Stimulated activated CD4-positive, alpha-beta T cell treated with anti-CD3 and anti-CD28 coated beads, Interleukin-15, amount 100 ng/mL, for 1 hour (primary cell): ENCODE measurements at places on chromosomes 4 and X.

GRCh38 chrX:85569686-85570085, 190.2 kb upstream of the POF1B start:
- no peak for DNase-seq

- no peak for DNase-seq
Observed at GRCh38 chr4:52102587-52102986, 51.5 kb downstream of the SPATA18 start.

GRCh38 chrX:36480441-36480990, 527.6 kb upstream of the FAM47C start:
- no peak for DNase-seq

GRCh38 chrX:23855569-23855968, 52.2 kb downstream of the APOO start:
- no peak for DNase-seq

DNA sequence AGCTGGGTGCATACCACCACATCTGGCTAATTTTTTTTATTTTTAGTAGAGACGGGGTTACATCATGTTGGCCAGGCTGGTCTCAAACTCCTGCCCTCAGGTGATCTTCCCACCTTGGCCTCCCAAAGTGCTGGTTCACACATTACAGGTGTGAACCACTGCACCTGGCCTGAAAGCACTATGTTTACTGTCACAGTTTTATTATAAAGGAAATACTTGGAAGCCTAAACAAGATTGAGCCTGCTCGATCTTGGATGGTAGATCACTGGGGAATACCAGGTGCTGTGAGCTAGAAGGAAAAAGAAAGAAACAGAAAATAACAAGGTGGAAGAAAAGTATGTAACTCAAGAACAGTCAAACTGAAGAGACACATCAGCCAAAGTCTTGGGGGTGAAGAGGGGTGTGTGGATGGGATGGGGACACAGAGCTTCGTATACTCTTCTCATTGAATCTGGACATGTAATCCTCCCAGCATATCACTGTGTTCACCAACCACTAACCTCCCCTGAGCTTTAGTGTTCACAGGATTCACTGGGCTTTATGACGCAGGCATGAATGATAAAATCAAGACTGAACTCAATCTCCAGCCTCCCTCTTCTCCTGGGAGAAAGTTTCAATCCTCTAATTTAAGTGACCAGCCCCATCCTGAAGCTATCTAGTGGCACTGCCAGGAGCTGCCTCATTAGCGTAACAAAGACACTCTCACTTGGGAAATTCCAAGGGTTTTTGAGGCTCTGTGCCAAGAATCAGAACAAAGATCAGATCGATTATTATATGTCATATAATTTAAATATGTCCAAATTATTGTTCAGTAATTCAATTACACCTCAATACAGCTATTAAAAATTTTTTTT, 40.9 kb downstream of the PDS5A start:
- DNase-seq, result no peak

DNA sequence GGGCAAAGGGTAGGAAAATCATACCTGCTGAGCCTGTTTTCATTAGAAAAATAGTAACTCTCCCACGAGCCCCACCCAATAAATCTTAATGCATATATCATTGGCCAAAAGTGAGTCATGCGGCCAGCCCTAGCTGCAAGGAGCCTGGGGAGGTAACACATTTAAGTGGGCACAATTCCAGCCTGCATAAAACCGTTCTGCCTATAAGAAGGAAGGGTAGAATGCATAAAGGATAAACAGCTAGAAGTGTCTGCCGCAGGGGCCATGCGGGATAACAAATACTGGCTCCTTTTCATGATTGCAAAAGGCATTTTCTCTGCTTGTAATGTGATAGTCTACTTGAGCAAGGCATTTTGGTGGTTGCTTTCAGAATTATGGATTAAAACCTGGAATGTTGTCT, 37.1 kb downstream of the EFHC2 start:
- no peak for DNase-seq

GRCh38 chr4:32706893-32707292, 1986.7 kb downstream of the PCDH7 start:
- no peak for DNase-seq

- DNase-seq, result no peak
Observed at GRCh38 chr4:177119021-177119471, 190.6 kb upstream of the NEIL3 start.

- no peak for DNase-seq
Observed at GRCh38 chrX:9501362-9501761, 36.5 kb downstream of the TBL1X start.

DNA sequence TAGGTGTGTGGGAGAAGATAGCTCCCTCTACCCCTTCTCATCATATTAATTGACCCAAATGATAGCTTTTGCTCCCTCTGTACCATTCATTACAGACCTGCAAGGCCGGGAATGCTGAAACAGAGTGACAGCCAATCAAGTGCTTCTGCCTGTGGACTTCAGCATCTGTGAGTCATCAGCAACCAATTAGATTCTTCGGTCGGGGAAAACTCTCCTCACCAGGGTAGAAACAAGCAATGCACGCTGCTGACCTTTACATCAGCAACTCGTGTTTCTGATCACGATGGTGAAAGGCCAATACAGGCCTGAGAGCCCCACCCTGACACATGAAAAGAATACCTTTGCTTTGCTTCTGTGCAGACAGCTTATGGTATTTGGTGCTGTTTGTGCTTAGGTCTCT, 347.2 kb upstream of the DDX53 start:
- DNase-seq, result no peak

- DNase-seq, result no peak
Observed at GRCh38 chr4:188903986-188904385, 764.7 kb downstream of the TRIML1 start.

DNA sequence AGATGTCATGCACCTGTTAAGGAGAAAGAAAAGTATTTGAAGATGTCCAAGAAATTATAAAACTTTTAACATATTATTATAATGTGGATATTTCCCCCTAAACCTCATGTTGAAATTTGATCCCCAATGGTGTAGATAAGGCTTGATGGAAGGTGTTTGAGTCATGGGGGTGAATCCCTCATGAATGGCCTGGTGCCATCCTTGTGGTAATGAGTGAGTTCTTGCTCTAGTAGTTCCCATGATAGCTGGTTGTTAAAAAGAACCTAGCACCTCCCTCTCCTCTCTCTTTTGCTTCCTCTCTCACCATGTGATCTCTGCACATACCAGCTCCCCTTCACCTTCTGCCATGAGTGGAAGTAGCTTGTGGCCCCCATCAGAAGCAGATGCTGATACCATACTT, 176.6 kb upstream of the NR3C2 start:
- no peak for DNase-seq

GRCh38 chr4:60201052-60201673, 999.0 kb upstream of the ADGRL3 start:
- no peak for DNase-seq

DNA sequence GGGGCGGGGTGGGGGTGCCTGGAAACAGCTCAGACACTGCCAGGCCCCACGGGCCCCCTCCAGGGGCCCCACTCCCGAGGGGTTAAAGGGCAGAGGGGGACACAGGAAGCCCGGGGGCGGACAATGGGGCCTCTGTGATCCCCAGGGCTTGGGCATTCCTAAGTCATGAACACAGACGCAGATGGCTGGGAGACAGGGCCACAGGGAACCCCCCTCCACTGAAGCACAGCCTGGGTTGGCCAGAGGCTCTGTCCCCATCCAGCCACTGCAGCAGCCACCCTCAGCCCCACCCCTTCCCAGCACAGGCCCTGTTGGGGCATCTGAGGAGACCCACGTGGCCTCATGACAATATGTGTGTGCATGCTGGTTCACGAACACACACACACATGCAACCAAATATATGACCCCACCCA, 3.9 kb downstream of the L1CAM start:
- DNase-seq, result no peak

- no peak for DNase-seq
Observed at GRCh38 chr4:95141361-95141760, 383.6 kb downstream of the BMPR1B start.
